Activated CD4-positive, alpha-beta T cell treated with anti-CD3 and anti-CD28 coated beads, Interleukin-2, amount 10 ng/mL, durations not matched to agents 24 days and 14 days (primary cell): ENCODE measurements at places on chromosomes 1 and 21.

DNA sequence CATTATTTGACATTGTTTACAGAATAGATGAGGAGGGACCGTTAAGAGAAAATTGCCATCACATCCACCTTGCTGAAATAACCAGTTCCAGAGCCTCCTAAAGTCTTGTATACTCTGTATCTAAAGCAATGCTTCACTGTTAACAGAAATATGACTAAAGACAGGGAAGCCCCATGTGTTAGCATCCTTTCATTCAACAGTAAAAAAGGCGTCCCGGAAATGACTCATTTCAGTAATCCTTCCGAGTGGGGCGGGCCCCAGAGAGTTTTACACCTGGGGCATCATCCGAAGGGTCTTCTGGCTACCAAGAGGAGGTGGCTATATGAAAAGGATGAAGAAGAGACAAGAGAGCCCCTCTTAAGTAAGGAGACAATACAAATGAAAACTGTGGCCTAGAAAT lies 227.2 kb downstream of the SLC45A1 start:
- DNase-seq = peak; percentile 78

DNA sequence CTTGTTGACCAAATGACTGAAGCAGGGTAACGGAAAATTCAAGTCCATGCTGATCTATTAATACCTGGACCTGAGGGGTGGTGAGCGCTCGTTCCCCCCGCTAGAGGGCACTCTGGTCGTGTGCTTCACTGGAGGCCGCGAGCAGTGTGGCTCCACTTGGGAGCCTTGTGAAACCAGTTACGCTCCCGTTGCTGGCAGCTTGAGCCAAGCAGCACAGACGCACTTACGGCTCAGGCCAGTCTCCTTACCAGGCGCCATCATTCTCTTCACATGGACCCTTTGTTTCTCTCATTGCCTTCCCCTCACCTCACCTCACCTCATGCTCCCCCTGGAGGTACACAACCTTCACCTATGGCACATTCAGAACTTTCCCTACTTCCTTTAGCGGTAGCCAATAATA lies 49.7 kb upstream of the TSPAN2 start:
- peak; percentile 88 for DNase-seq

DNA sequence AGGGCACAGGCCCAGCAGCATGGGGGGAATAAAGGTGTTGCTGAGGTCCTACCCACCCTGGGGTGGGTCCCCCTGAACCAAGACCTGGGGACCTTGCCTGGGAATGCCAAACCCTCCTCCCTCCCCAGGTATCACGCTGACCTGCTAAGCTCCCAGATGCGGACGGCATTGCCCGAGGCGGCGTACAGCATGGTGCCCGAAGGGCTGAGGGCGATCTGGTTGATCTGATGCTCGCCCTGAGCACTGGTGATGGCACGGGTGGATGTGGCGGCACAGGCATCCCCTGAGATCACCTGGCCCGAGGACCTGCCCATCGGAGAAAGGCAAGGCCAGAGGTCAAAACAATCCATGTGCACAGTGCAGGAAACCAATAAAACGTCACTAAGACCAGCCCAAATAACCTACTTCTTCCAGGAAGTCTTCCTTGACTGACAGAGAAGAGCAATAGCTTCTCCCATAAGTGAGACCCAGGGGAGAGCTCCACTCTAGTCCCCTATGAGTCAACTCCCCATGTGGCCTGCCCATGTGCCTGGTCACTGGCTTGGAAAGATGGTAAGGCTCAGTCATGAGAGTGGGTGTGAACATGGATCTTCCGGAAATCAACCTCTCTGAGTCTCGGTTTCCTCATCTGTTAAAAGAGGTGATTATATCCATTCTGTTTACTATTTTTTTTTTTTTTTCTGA lies 46.3 kb downstream of the KIF21B start:
- no peak for DNase-seq

DNA sequence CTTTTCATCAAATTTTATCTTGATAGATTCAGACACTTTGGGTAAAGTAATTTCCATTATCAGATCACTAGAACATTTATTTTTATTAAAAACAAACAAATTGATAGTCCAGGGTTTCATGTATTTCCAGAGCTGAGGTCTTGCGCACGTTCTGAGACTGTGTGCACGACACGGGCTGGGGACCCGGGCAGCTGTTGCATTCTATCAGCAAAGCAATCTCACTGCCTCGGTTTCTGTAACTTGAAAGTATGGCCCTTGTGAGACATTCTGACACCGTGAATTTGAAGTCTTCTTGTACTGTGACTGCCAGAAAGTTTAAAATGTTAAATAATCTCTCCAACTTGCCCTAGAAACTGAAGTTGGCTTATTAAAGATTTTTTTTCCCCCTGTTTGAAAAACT lies 746.9 kb upstream of the ADGRL2 start:
- no peak for DNase-seq

DNA sequence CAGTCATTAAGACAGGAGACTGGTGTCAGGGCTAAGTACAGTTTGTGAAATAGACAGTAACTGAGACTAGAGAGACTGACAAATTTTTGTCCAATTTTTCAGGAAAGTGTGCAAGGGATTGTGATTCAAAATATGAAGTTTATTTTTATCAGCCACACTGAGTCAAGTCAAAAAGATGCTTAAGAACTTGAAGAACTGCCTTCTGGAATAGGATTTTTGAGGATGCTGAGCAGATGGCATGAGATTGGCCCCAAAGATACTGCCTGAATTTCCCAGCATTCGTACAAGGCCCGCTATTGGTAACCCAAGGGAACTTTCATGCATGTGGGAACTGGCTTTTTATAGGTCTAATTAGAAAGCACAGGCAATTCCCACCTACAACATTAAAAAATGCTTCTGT lies 610.0 kb downstream of the LMO4 start:
- DNase-seq = no peak

DNA sequence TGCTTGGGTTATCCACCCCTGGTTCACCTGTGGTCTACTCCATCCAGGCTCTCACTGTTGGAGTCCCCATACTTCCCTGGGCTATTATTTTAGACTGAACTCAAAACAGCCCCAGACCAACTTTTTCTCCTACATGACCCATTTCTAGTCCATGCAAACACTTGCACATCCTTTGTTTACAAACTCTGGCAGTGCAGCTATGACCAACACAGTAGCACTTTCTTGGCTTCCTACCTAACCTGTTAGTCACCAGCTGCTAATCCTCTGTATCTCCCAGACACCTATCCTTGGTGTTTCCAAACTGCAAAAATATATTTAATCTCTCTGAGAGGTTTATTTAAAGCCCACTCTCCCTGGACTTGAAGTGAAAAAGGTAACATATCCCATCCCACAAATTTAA lies 90.8 kb downstream of the DDAH1 start:
- DNase-seq = no peak

DNA sequence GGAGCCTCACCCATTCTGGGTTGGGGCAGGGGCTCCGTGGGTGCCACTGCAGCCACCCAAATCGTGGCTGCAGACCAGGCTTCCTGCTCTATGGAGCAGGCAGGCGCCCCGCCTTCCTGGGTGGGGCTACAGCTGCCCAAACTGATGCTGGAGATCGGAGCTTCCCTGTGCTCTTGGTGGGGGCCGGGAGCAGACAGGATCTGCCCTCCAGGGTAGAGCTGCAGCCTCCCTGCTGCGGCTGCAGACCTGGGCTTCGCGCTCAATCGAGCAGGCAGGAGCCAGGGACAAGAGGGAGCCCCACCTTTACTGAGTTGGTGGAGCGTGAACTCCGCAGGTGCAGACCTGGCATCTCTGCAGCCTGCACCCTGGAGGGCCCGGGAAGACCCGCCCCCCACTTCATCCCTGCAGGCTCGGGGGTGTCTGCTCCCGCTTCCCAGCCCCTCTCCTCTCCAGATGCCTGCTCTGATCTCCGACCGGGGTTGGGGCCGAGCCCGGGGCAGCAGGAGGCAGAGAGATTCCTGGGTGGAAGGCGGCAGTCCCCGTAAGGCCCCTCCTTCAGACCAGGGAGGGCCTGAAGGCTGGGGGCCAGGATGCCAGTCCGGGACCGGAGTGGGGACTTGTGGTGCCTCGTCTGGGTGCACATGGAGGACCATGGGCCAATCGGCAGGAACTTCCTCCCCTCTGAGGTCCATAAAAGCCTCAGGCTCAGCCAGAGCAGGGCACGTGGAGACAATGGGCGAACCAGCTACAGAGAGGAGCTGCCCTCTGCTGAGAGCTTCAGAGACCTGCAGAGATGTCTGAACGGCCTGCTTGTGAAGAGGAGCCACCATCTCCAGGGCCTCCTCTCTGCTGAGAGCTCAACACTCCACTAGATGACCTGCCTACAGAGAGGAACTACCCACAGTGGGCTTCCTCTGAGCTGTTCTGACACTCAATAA lies 359.3 kb downstream of the SMYD3 start:
- no peak for DNase-seq

DNA sequence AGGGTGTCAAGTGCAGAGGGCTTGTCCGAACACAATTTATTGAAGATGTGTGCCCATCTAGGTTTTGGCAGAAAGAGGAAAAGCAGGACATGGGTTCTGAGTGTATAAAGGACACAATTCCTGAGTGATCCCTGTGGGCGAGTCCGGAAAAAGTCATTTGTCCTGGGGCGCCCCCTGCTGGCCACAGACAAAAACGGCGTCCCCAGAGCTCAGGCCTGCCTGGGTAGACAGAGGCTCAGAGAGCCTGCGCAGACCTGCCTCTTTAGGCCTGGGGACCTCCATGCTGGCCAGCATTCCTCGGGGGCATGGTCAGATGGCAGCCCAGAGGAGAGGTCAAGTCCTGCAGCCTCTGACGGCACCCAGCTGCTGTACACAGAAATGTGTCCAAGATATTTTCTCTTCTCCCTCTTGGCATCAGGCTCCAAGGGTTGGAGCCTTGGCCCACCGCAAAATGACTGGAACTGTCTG lies 65.5 kb upstream of the LRP8 start:
- DNase-seq = peak; percentile 92

- no peak for DNase-seq
Measured at GRCh38 chr1:230330157-230330556, 96.0 kb downstream of the PGBD5 start.

- peak; percentile 78 for DNase-seq
Measured at GRCh38 chr1:114482585-114482984, 28.4 kb downstream of the TRIM33 start.

GRCh38 chr1:1391225-1391624 lies 7.9 kb downstream of the CCNL2 start:
- DNase-seq = no peak

- peak; percentile 57 for DNase-seq
Measured at GRCh38 chr1:16393570-16394521, 26.8 kb downstream of the SZRD1 start.

GRCh38 chr21:33069994-33070743 lies at the start of gene OLIG1:
Gene OLIG1 (plus strand): TSS chr21:33070141. CDS start chr21:33070247, 106 bp downstream.
- peak; percentile 73 for DNase-seq

DNA sequence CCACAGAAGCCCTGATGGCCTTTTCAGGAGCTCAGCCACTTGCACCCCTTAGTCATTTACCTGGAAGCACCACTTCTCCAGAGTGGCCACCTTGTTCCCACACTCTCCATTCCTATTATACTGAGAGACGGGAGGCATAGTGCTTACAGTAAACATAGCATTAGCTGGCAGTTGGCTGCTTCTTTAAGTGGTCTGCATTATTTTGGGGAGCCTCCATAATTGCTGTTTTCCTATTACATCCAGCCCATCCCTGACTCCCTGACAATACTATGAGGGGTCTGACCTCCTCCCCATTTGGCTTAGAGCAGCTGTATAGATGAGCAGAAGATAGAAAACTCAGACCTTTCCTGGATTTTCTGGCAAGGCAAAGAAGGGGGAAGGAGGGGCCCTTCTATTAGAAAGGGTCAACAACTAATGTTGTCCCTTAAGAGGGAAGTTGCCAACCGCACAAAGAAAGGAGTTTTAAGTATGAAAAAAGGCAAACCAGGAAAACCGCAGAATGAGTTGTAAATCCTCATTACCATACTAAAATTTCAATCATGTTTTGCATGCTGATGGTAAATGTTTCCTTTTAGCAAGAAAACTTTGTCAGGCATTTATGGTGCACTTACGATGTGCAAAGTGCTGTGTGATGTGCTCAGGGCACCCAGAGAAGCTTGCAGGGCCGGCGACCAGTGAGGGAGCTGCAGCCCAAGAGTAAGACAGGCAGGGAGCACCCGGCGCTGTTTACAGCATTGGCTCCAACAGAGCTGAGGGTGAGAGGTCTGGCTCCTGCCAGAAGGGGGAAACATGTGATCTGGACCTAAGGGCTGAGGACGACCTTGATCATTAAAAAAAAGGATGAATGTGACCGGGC lies 167.3 kb downstream of the ZZZ3 start:
- no peak for DNase-seq

DNA sequence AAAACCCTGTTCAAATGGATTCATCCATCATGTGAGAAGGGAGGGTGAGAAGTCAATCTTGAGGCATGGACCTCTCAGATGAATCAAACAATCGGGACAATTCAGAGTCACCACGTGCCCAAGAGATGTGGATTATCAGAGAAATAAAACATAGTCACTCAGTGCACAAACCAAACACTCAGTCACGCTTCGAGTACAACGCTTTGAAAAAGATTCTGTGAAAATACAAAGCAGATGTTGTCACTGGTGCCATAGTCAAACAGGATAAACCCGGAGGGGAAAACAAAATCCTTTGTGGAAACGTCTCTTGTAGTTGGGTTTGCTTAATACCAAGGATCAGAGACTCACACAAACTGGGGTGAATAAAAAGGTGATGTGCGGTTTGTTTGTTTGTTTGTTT lies 188.4 kb downstream of the RRAGC start:
- no peak for DNase-seq

- peak; percentile 59 for DNase-seq
Measured at GRCh38 chr1:211697356-211697755, 21.9 kb upstream of the NEK2 start.

DNA sequence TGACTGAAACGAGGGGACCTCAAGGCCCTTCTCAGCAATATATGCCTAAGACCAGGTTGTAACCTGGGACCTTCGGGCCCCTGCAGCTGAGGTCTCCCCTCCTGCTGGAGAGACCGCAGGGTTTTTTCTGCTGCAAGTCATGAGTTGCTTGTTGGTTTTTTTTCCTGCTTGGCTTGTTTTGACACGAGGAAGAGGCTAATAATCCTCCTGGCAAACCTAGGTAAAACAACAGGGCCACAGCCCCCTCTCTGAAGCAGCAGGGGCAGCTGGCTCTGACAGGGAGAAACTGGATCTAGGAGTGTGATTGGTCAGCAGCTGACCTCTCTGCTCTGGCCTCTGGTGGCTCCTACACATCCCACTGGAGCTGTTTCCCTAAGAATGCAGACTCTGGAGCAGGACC lies 69.0 kb downstream of the CD34 start:
- DNase-seq = no peak

GRCh38 chr1:208059409-208060001 lies 148.6 kb upstream of the CD34 start:
- no peak for DNase-seq
